Caco-2 (cell line): ENCODE measurements at places on chromosomes 6 and 20. TPM values are rescaled to one million over a fixed set of nuclear protein-coding genes. Genes with fewer than 3 reads are reported as not detected.

DNA sequence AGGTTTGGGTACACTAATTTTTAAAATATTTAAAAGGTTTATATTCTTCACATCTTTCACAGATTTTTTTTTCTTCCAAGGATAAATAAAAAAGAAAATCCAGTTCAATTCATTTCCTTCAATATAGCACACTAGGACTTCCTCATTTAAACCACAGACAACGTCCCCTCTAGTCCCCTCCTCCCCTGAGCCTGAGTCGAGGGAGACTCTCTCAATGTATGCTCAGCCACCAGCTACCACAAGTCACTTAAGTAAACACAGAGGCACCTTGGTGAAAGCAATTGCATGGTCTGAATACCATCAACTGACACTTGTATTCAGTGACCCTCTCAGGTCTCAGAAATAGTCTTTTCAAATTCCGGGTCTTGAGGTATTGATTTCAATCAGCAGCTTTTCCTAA, 88.6 kb downstream of the SIM1 start:
- H3K27me3 ChIP-seq = no peaks in the 10 kb centered on the region; the same call in none of the 2 replicates
- H3K36me3 ChIP-seq = no peaks in the 10 kb centered on the region
- no peak overlapping the region for H3K4me3 ChIP-seq
- no peak for DNase-seq
- H3K4me1 ChIP-seq = no peaks in the 10 kb centered on the region

- H3K4me3 ChIP-seq = no peak overlapping the region
- no peaks in the 10 kb centered on the region for H3K36me3 ChIP-seq
- H3K27ac ChIP-seq = no peak overlapping the region
- H3K4me1 ChIP-seq = peaks cover 9% of the 10 kb centered on the region; the same call in 1 of the 2 replicates
These were observed 19.4 kb upstream of the TFAP2A start for GRCh38 chr6:10434235-10434634.

BPIFB2 gene
- not detected in 2 replicates for total RNA-seq

- no peaks in the 10 kb centered on the region for H3K27me3 ChIP-seq
- no peaks in the 10 kb centered on the region for H3K36me3 ChIP-seq
- no peak overlapping the region for H3K4me3 ChIP-seq
- no peak overlapping the region for H3K27ac ChIP-seq
These were observed 13.8 kb downstream of the TFAP2A start for GRCh38 chr6:10401004-10401536.

SNAI1 gene
- 8.9 and 10.9 TPM in 2 replicates for total RNA-seq

GRCh38 chr6:127404133-127404532, 55.1 kb downstream of the KIAA0408 start:
- no peaks in the 10 kb centered on the region for H3K4me1 ChIP-seq
- no peaks in the 10 kb centered on the region for H3K27me3 ChIP-seq
- no peaks in the 10 kb centered on the region for H3K36me3 ChIP-seq
- no peak overlapping the region for H3K27ac ChIP-seq
- H3K4me3 ChIP-seq = no peak overlapping the region
- no peak for DNase-seq

DNA sequence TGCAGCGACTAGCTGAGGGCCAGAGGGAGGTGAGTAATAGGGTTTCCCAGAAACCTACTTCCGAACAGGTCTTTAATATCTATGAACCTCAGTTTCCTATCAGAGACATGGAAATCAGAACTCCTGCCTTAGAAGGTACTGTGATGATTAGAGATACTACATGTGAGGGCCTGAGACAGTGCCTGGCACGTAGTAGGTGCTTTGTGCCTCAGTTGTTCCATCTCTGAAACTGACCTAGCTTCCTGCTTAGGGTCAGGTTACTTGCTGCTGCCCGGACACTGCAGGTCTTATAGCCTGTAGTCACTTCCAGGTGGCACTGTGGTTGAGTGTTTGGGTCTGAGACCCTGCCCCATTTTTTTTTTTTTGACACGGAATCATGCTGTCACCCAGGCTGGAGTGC, 20.9 kb downstream of the RAB44 start:
- H3K27ac ChIP-seq = no peak overlapping the region
- DNase-seq = no peak
- no peaks in the 10 kb centered on the region for H3K27me3 ChIP-seq
- H3K4me1 ChIP-seq = no peaks in the 10 kb centered on the region

DNA sequence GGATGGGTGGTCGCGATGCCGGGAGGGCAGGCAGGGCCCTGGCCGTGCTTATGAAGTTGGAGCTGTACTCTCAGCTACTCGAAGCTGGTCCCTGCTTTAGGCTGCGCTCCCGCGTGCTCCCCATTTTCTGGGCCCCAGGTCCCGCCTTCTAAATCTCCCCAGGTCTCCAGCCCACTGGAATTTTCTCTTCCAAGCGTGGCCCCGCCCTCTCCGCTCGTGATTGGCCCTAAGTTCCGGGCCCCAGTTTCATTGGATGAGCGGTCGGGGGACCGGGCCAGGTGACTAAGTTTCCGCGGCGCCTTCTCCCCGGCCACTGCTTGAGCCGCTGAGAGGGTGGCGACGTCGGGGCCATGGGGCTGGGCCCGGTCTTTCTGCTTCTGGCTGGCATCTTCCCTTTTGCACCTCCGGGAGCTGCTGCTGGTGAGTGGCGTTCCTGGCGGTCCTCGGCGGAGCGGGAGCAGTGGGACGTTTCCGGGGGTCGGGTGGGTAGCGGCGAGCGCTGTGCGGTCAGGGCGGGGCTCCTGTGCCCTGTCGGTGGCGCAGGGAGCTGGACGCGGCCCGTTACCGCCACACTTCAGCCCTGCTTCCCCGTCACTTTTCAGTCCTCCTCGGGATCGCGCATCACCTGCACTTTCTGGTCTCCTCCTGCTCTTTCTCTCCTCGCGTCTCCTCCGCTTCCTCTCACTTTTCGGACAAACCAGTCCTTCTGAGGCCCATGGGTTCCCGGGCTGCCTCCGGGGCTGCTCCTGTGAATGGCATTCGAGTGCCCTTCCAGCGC, at the start of gene MICA:
MICA (plus strand) TSS at position 313 of the 778 bp plus-strand sequence; CDS start at position 351, 38 bp downstream.
- H3K4me1 ChIP-seq = peaks cover 6% of the 10 kb centered on the region
- no peaks in the 10 kb centered on the region for H3K27me3 ChIP-seq
- H3K4me3 ChIP-seq = peak within 1 kb of the TSS; percentile 56
- peak; percentile 91 for DNase-seq
- H3K27ac ChIP-seq = peak within 1 kb of the TSS; percentile 33

DNA sequence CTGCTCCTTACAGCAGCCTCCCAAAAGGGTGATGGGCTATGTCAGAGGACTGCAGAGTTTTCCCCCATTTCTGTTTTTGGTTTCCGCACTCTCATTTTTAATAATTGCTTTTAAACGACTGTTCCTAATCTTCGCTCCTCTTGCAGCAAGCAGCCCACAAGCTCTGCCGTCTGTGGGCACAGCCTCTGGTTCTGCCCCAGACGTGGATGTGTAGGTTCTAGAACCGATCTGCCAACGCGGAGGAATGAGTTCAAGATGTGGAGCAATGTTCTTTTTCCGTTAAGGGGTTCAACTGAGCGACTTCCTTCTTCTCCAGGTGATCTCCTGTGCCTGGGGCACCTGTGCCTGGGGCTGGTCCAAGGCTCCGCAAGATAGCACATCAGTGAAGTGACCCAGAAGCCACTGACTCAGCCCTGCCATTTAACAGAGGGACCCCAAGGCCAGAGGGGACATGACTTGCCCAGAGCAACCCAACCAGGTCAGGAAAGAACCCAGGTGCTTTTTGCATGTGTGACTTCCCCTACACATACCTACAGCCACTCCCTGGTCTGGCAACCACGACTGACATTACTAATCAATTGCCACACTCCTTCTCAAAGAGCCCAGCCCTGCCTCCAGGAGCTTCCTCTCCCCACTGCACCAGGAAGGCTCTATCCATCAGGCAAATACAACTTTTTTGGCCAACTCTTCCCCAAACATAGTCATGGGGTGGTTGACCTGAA, 22.7 kb downstream of the PMEPA1 start:
- H3K4me3 ChIP-seq = no peak overlapping the region
- H3K27me3 ChIP-seq = no peaks in the 10 kb centered on the region
- H3K4me1 ChIP-seq = peaks cover under 1% of the 10 kb centered on the region; the same call in 1 of the 2 replicates
- no peak overlapping the region for H3K27ac ChIP-seq

CST7 gene
- not detected in 2 replicates for total RNA-seq

GRCh38 chr6:46645265-46645664, 7.4 kb downstream of the CYP39A1 start:
- H3K27ac ChIP-seq = no peak overlapping the region
- no peaks in the 10 kb centered on the region for H3K36me3 ChIP-seq
- H3K4me1 ChIP-seq = no peaks in the 10 kb centered on the region
- no peak for DNase-seq

WFDC5 gene
- not detected in 2 replicates for total RNA-seq

ADGRB3 gene
- 0.18 TPM in 1 of 2 replicates, not detected in the other for total RNA-seq

DNA sequence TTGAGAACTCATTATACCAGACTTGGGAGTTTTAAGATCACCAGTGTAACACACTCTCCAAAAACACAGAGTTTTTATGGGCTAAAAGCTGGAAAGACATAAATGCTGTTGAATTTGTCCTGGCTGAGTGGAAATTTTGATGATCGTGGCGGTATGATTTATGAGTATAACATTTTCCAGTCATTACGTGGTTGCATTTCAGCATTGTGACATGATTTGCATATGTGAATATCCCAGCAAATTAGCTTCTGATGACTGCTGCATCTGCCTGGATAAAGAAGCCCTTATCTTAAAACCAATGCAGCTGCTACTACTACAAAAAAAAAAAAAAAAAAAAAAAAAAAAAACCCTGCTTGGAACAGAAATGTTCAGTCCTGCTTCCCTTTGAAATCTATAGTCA, 850.9 kb downstream of the TFAP2A start:
- no peak overlapping the region for H3K27ac ChIP-seq
- H3K36me3 ChIP-seq = no peaks in the 10 kb centered on the region
- H3K4me3 ChIP-seq = no peak overlapping the region
- H3K4me1 ChIP-seq = no peaks in the 10 kb centered on the region
- H3K27me3 ChIP-seq = no peaks in the 10 kb centered on the region

GRCh38 chr6:45658400-45658799, 280.7 kb upstream of the SUPT3H start:
- no peak overlapping the region for H3K4me3 ChIP-seq
- no peaks in the 10 kb centered on the region for H3K27me3 ChIP-seq
- DNase-seq = no peak
- no peaks in the 10 kb centered on the region for H3K4me1 ChIP-seq
- no peak overlapping the region for H3K27ac ChIP-seq
- H3K36me3 ChIP-seq = no peaks in the 10 kb centered on the region

DNA sequence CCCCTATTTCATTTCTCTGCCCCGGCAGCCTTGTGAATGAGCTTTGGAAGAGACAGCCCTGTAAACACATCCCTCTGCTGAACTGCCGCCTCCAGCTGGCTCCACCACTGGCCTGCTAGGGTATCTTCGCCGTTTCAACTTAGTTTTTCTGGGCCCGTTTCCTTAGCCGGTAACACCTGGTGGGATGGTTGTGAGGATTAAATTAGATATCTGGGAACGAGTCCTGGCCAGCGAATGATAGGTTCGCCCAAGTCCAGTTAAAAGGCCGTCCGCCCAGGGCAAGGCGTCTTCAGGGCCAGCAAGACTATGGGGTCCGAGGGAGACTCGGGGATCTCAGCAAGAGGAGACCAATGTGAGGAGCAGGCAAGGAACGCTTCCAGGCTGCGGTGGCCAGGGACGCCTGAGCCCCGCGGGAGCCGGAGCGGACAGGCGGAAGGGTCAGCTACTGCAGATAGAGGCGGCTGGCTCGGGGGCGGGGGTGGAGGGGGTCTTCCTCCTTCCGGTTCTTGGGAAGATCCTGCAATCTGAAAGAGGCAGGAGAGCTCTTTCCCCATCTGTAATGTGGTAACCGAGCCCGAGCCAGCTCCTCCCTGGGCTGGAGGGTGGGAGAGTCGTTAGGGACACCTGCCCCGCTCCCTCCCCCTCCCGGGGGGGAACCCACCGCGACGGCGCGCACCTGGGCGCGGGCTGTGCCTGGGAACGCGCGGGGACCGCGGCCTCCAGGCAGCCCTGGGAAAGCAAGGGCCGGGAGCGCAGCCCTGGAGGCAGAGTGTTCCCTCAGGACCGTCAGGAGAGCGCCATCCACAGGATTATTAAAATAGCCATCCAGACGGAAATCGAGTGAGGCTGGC, 4.5 kb upstream of the PTCRA start:
- no peak overlapping the region for H3K27ac ChIP-seq
- H3K27me3 ChIP-seq = no peaks in the 10 kb centered on the region; the same call in 1 of the 2 replicates
- no peak for DNase-seq
- no peaks in the 10 kb centered on the region for H3K4me1 ChIP-seq
- H3K4me3 ChIP-seq = no peak overlapping the region

GRCh38 chr6:474453-475185, 83.1 kb downstream of the IRF4 start:
- no peaks in the 10 kb centered on the region for H3K4me1 ChIP-seq
- no peaks in the 10 kb centered on the region for H3K36me3 ChIP-seq
- H3K27me3 ChIP-seq = no peaks in the 10 kb centered on the region
- DNase-seq = no peak

MDC1 gene
- 46.6 and 48.6 TPM in 2 replicates for total RNA-seq

HUS1B gene
- 0.74 and 0.79 TPM in 2 replicates for total RNA-seq

- no peak for DNase-seq
- H3K4me3 ChIP-seq = no peak overlapping the region
- H3K27me3 ChIP-seq = no peaks in the 10 kb centered on the region
- no peak overlapping the region for H3K27ac ChIP-seq
- H3K36me3 ChIP-seq = no peaks in the 10 kb centered on the region
- H3K4me1 ChIP-seq = no peaks in the 10 kb centered on the region
These were observed 297.4 kb downstream of the QKI start for GRCh38 chr6:163711615-163712565.

GRCh38 chr20:2382833-2383232, 2.1 kb downstream of the TGM6 start:
- no peaks in the 10 kb centered on the region for H3K4me1 ChIP-seq
- H3K27ac ChIP-seq = no peak overlapping the region
- H3K27me3 ChIP-seq = no peaks in the 10 kb centered on the region; the same call in 1 of the 2 replicates
- no peak for DNase-seq
- H3K36me3 ChIP-seq = no peaks in the 10 kb centered on the region

DNA sequence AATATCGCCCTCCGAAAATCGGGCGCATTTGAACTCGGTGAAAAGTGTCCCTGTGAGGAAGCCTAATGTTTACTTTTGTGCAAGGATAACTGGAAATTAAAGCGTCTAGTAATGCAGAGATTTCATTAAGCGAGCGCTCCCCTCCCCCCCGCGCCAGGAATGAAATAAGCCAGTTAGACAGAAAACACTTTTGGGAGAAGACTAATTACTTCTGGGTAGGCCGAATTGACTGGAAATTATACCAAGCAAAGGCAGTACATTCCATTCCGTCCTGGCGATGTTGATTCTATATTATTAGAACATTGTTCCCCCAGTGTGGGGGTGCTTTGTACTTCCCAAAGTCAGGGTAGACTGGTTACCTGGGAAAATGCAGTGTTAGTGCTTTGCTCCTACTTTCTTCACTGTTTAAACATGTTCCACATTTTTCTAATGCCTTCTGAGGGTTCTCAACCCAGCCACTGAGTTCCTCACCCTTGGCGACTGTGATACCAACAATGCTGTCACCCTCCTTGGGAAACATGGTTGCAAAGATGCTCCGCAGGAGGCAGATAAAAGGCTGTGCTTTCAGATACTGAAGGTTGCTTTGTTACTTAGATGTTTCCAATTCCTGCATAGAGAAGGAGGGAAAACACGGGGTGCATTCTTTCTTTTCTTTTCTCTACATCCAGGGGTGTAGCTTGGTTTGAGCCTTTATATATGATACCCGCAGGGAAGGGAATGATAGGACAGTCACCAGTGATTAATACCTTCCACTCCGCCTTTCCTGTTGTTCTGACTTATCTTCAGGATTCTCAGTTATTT, 2.6 kb downstream of the GJA1 start:
- H3K27ac ChIP-seq = peak overlapping the region; percentile 92
- H3K27me3 ChIP-seq = no peaks in the 10 kb centered on the region
- no peaks in the 10 kb centered on the region for H3K36me3 ChIP-seq
- 0 out of 2 replicates have a peak, but pooled peaks cover 4% of the 10 kb centered on the region for H3K4me1 ChIP-seq
- no peak for DNase-seq
